ENCODE measurements at places on chromosomes 6 and 20.

- DNase-seq: no peak
Observed at GRCh38 chr6:159884720-159885119, 6.1 kb upstream of the MAS1 start.

DNA sequence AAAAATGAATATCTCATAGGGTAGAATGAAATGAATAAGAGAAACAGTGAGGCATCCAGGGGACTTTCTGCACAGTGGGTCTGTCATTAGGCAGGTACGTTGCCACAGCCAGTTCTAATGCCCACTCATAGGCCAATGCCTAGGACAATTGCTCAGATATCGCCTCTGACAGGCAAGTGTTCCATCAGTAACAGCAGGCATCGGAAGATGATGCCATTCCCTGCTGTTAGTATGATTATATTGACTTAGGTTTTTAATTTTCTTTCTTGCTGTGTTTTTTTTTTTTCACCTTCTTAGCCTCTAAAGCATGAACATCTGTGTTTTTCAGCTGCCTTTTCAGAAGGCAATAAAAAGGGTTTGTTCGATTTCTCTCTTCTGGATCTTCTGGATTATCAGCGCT lies 90.7 kb downstream of the PRL start:
- no peak for DNase-seq

- no peak for DNase-seq
Observed at GRCh38 chr20:17971300-17972013, 2.6 kb downstream of the MGME1 start.

DNA sequence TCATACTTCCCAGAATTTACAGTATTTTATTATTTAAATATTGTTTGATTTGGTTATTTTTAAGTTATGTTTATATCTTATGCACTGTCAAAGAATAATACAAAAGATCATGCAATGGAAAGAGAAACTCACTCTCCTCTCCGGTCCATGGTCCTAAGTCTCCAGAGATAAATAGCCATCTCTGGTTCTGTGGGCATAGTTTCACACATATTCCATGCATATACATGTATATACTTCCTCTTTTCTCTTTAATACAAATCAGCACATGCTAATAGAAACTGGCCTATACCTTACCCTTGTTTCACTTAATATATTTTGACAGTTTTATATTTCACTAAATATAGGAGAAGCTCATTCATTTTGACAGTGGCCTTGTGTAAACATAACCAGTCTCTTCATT lies 901.7 kb upstream of the CITED2 start:
- no peak for DNase-seq

- DNase-seq: no peak
Observed at GRCh38 chr6:76262240-76262639, 189.8 kb upstream of the IMPG1 start.

GRCh38 chr6:25016014-25016720 lies 80.4 kb upstream of the RIPOR2 start:
- no peak for DNase-seq

DNA sequence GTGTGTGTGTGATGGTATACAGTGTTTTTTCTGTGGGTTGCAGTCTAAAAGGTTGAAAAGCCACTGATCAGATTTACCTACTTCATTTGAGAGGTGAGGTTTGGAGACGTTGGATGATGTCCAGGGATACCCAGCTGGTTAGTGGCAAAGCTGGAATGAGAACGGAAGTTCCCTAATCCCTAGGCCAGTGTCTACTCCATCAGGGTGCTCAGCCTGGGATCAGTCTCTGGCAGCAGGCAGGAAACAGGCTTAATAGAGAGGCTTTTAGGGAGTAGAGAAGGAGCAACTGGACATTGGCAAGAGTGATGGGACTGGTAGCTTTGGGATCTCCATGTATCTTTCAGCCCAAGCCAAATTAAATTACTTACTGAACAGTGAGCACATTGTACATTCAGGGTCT lies 80.7 kb downstream of the C6orf52 start:
- DNase-seq: no peak

GRCh38 chr6:53546281-53546680 lies 1.4 kb upstream of the GCLC start:
- DNase-seq: no peak

GRCh38 chr20:49303065-49303552 lies 25.3 kb upstream of the ZNFX1 start:
- no peak for DNase-seq

GRCh38 chr6:124226396-124226795 lies 422.7 kb downstream of the NKAIN2 start:
- DNase-seq: no peak

DNA sequence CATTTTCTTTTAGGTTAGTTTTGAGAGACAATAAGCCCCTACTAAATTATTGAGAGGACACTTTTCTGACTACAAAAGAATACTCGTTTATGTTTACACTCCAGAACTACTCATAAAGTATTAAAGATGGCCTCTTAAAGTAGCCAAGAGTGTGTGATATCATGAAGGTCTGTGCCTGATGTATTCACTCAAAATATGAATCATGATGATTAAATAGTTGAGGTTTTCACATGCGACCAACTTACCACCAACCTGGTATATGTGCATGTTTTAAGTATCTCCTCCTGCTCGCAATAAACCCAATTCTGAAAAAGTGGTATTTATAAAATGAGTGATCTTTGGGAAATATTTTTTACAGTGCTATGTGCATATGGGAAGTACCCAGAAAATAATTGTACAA lies 43.9 kb downstream of the IL20RA start:
- DNase-seq: no peak

DNA sequence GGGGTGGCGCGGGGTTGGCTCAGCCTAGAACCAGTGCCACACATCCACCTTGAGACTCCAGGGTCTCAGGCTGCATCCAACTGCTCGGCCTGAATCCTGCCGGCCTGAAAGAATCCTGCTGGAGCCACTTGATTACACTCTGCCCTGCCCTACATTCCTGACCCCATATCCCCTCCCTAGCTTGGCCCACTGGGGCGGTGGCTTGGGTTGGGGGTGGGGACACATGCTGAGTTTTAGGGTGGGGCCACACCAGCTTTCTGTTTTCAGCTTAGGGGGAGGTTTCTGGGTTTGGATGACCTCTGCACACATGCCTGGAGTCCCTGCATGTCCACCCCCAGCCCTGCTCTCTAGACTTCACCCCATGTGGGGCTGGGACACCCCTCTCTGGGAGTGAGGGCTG lies 6.8 kb downstream of the ITPR3 start:
- DNase-seq: no peak

DNA sequence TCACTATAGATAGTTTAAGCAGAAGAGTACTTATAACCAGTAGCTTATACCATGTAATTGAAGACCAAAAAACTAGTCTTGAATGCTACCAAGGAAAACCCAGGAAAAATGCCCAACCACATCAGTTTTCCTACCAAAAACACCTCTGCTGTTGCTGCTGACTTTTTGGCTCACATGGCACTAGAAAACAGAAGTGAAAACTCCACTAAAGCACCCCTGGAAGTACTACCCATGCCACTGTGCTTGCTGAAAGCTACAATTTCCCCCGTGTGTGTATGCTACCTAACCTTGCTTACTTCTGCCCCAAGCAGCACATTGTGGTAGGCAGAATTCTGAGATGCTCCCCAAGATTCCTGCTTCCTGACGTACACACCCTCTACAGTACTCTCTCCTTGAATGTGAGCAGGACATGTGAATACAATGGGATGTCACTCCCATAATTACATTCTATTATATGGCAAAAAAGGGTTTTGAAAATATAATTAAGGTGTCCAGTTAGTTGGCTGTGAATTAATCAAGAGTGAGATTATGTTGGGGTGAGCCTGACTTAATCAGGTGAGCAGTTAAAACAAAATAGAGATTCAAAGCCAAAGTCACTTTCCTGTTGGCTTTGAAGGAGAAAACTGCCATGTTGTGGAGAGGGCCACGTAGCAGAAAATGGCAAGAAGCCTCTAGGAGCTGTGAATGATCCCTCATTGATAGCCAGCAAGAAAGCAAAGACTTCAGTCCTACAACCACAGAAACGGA lies 209.8 kb upstream of the MARCKS start:
- DNase-seq: no peak

DNA sequence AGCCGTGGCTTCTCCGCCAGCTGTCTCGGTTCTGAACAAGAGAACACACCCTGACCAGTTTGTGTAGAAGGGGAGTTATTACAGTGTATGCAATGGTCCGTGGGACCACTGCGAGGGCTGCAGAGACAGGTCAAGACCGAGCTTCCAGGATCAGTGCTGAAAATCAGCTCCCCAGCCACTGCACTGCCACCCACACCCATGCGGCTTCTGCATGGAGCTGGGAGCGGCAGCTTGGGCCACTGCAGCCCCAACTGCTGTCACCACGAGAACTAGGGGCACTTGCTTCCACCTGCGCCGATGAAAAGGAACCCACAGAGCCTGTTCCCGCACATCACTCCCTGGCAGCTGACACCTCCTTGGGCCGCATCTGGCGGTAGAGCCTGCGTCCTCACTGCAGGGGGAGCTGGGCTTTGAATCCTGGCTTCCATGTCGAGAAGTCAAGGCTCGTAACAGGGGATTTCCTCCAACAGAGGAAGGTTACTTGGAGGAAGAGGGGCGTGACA lies 56.2 kb downstream of the TMEM242 start:
- no peak for DNase-seq

- DNase-seq: no peak
Observed at GRCh38 chr6:122754191-122754731, 25.3 kb upstream of the FABP7 start.

GRCh38 chr20:60137657-60138245 lies 179.5 kb downstream of the CDH26 start:
- DNase-seq: peak; percentile 30

- DNase-seq: no peak
Observed at GRCh38 chr6:102407886-102408741, 1014.6 kb downstream of the GRIK2 start.

GRCh38 chr6:39377539-39377950 lies 55.0 kb upstream of the KCNK16 start:
- DNase-seq: peak; percentile 10

DNA sequence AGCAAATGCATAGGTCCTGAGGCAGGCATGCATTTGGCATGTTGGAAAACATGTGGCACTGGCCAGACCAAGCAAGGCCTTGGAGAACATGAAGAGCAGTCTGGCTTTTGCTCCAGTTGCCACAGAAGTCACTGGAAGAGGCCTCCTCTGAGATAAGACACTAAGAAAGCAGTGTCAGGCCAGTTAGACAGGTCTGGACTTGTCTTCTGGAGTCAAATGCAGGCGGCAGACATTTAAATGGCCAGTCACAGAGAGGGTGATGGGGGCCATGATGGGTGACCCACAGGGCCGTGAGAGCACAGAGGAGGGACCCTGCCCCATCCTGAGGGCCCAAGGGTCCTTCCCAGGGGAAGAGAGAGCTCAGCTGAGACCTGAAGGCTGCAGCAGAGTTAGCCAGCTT lies 26.7 kb upstream of the ADA start:
- no peak for DNase-seq

GRCh38 chr20:32355417-32355841 lies 2.7 kb upstream of the ASXL1 start:
- no peak for DNase-seq

- DNase-seq: peak; percentile 24
Observed at GRCh38 chr20:23147964-23148730, 62.0 kb upstream of the CD93 start.

DNA sequence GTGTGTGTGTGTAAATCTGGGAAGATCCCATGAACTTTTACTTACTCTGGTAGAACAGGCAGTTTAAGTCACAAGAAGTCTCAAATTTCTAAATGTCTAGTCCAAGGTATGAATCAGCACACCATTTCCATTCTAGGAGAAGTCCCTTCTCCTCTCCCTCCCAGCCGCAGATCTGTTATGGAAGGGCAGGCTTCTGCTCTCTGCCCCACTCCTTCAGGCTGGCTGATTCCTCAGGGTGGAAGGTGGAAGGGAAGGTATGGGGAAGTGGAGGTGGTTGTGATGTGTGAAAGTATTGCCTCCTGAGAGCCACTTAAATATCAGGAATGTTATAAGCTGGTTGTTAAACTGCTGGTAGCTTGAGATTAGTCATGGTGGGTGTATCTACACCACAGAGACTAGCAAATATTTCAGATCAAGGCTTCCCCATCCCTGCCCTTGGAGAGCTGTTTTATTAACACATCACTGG lies 44.5 kb upstream of the LAMA4 start:
- no peak for DNase-seq

DNA sequence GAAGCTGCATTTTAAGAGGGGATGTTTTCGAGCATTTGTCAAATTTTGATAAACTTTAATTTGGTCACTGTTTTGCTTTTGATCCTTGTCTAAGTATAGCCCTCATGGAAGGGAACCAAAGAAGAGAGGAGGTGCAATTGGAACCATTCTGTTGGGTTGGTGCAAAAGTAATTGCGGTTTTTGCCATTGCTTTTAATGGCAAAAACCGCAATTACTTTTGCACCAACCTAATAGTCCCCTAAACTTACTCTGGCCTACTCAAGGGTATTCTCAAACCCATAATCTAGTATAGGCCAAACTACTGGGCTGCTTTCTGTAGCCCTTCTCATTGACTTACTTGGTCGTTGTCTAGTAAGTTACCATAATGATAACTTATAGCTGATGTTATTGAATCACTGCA lies 634.7 kb downstream of the MAFB start:
- DNase-seq: no peak

DNA sequence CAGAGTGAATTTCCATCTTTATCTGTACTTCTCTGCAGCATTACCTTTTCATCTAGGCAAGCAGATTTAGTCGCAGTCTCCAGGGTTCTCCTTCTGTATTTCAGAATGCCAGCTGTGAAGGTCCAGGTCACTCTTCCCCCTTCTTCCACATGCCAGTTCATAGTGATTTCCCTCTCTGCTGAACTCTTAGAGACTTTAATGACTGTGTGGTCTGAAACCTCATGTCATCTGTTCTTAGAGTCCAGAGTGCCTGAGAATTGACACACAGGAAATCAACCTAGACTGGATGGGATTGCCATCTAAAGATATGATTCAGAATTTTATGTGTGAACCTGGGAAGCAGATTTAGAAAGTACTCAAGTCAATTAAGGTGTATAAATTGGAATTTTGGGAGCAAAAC lies 248.1 kb downstream of the TPBG start:
- DNase-seq: no peak

DNA sequence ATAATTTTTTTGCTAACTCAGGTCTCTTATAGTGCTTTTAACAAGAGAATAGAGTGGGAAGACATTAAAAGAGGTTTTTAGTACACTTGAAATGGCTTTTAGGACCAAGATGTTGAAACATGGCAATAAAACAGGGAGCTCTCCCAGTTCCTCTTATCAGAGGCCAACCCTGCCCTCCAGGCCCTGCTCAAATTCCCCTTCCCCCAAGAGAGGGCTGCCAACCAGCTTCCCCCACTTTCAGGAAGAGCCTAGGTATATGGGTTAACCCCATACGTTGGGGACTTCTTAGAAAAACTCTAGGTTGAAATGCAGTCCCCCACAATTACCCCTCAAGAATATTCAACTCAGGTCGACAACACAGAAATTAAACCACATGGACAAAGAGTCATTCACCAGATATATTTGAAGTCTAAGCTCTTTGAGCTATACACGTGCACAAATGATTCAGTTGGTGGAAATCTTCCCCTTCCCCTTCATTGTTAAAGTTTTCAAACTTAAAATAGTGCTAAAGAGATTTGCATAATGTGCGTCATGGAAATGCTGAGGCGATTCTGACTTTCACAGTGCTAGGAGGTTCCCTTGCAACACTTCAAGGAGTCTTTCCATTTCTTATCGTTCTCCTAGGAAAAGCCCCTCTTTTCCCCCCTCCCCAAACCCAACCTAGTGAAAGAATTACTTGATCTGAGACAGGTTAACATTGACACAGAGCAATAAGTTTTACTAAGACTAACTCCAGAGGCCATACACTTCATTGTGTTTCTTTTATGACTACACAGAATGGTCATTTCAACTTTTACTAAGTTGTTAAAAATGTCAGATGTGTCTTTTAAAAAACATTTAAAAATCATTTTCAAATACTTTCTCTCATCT lies 49.8 kb upstream of the ENPP5 start:
- DNase-seq: peak; percentile 40
